ENCODE measurements at places on chromosomes 13 and 19.

- DNase-seq: no peak
Measured at GRCh38 chr19:30857388-30857787, 485.2 kb downstream of the ZNF536 start.

DNA sequence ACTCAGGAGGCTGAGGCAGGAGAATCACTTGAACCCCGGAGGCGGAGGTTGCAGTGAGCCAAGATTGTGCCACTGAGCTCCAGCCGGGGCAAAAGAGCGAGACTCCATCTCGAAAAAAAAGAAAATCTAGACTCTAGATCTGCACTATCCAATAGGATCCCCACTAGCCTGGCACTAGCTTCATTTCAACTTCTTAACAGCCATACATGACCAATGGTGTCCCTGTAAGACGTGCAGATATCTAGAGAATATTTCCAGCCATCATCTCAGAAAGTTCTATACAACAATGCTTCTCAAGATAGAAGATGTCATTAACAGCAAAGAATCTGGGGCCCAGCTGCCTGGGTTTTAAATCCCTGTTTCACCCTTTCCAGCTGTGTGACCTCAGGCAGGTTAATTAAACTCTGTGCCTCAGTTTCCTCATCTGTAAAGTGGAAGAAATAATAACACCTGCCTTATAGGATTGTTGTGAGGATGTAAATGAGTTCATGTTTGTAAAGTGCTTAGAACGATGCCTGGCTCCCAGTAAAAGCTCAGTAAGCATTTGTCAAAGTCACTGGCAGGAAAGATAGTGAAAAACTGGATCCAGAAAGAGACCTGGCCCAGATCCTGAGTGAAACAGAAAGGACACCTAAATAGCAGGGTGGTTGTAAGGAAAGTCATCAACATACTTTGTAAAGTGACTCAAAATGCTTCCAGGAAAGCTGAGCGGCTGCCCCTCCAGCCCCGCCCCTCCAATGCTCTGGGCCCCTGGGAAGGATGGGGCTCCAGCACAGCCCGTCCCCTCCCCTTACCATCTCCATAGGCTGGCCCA is 13.5 kb downstream of the WIZ start:
- no peak for DNase-seq

- DNase-seq: peak; percentile 83
Measured at GRCh38 chr19:17235300-17235970, 9.4 kb downstream of the OCEL1 start.

DNA sequence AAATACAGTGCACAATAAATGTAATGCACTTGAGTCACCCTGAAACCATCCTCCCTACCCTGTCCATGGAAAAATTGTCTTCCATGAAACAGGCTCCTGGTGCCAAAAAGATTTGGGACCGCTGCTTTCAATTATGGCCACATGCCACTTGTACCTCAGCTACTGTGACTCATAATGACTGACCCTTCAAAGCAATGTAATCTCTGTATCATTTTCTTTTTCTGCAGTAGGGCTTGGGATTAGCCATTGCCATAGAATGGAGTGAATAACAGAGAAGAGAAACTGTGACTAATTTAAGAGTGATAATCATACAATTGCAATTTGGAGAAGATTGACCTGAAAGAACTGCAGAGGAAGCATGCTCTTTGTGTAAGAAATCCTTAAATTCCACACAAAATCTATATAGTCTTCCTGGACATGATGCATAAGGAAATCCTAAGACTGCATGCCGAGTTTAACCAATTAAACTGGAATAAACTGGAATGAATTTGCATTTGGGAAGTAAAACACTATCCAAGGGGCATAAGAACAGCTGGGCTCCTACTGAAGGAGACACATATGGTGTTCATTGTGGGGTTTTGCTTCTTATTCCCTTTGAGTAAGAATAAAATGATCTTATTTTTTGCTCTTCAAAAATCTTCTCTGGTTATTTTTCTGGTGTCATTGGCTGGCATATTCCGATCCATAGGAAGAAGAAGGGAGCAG is 59.5 kb upstream of the SLC7A1 start:
- no peak for DNase-seq

- DNase-seq: no peak
Measured at GRCh38 chr13:28267497-28267896, 129.2 kb downstream of the PAN3 start.

DNA sequence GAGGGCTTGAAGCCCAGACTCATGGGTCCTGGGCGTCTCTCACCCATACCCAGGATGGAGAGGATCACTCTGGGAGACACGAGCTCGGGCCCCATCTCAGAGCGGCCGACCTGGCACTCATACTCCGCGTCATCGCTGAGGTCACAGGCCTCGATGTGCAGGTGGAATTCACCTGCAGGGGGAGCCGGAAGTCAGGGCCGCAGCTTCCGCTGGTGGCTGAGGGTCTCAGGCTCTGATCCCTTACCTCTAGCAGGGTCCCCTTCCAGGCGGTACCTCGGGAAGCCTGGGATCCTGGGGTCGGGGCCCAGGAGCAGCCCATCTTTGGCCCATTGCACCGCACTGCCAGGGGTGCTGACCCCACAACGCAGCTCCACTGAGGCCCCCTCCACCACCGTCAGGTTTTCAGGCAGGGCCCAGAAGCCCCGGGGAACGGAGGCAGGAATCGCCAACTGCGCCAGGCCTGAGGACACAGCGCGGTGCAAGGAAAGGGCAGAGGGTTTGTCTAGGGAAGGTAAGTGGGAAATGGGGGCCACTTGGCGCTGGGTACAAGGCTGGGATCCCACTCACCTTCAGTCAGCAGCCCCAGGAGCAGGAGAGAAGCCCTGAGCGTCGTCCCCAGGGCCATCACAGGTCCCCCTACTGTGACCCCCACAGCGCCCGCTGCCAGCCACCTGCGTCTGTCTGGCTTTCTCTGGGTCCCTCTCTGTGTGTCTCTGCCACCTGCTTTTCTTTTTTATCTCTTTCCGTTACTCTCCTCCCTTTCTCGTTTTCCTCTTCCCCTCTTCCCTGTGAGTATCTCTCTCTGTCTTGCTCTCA is 883 bp downstream of the NPHS1 start:
- no peak for DNase-seq

- DNase-seq: no peak
Measured at GRCh38 chr19:18220632-18221275, 5.5 kb downstream of the PDE4C start.

GRCh38 chr19:56720281-56720680 is 48.7 kb upstream of the ZNF835 start:
- DNase-seq: no peak

DNA sequence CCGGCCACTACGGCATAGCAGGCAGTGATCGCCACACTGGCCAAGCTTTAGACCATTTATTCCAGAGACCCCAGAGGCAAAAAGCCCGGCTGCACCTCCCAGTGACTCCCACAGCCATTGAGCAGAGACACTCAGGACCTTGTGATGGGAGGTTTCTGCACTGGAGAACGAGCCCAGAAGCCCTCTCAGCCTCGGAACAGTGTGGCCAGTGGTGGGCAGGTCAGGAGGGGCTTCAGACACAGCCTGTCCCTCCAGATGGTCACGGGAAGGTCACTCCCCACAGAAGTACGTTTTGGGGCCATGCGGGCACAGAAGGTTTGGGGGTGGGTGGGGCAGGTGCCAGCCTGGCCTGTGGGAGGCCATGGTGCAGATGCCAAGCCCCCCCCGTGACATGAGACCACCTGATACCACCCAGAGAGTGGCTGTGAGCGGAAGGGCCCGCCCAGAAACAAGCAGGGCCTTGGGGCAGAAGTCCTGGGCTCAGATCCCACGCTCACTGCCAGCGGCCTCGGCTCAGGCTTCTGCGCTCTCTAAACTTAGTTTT is 599 bp upstream of the F10 start:
- DNase-seq: no peak

DNA sequence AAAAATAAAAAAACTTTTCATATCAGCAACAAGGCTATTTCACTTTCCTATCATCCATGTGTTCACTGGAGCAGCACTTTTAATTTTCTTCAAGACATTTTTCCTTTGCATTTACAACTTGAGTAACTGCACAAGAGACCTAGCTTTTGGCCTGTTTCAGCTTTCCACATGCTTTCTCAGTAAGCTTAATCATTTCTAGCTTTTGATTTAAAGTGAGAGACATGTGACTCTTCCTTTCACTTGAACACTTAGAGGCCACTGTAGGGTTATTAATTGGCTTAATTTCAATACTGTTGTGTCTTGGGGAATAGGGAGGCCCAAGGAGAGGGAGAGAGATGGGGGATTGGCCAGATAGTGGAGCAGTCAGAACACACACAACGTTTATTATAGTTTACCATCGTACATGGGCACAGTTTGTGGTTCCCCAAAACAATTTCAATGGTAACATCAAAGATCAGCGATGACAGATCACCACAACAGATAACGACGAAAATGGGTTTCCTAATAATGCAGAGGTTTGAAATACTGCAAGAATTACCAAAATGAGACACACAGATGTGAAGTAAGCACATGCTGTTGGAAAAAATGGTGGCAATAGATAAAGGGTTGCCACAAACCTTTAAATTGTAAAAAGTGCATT is 117.6 kb downstream of the GGACT start:
- peak; percentile 26 for DNase-seq

GRCh38 chr19:38263689-38264485 is 486 bp upstream of the SPINT2 start:
- DNase-seq: peak; percentile 81

DNA sequence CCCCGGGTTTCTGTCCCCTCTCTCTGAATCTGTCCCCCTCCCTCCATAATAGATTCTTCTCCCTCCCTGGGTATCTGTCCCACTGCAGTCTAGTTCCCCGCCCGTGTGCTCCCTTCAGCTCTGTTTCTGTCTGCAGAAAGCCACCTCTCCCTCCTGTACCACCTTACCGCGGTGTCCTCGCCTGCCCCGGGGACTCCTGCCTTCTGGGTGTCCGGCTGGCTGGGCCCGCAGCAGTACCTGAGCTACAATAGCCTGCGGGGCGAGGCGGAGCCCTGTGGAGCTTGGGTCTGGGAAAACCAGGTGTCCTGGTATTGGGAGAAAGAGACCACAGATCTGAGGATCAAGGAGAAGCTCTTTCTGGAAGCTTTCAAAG is 1.3 kb downstream of the FCGRT start:
- no peak for DNase-seq

DNA sequence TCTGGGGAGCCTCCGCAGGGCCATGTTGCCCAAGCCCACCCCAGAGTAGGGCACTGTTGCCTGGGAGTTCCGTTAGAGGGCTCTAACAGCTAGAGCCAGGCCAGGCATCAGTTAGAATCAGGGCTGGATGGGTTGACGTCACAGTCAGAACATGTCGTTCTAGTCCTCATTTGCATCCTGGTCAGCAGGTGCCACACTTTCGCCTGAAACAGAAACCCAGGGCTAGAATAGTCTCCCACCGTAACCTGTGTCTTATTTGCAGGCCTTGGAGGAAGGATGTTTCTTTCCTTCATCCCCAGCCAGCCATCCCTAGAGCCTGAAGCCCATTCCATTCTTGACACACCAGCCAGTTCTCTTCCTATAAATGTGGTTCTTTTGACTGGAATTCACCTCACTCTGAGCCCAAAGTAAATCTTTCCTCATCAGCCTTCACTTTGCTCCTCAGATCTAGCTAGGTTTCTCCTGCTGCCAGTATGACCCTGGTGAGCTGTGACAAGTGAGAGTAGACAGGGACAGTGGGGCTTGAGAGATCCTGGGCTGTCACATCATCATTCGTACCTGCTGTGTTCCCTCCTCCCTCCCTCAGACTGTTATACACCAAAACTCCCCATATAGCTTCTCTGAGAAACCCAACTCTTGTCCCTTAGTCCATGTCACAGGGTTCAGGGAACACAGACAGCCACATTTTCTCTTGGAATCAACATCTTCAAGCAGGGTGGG is 12.2 kb upstream of the CCDC97 start:
- no peak for DNase-seq

DNA sequence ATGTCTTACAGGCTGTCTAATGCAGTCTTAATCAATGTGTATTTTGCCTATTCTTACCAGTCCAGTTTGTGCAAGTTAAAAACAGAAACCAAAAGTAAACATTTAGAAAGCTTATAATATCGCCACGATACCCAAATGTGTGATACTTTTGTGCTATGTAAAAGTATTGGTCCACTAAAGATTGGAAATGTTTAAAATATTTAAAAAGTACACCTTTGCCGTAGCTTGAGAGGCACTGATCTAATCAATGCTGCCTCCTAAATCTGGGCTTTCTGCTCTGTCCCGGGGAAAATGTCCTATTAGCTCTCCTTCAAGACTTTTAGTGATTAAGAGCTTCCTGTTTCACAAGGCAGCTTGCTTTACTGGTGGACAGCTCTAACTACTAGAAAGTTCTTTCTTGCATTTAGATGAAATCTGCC is 64.7 kb downstream of the DNAJC15 start:
- no peak for DNase-seq

DNA sequence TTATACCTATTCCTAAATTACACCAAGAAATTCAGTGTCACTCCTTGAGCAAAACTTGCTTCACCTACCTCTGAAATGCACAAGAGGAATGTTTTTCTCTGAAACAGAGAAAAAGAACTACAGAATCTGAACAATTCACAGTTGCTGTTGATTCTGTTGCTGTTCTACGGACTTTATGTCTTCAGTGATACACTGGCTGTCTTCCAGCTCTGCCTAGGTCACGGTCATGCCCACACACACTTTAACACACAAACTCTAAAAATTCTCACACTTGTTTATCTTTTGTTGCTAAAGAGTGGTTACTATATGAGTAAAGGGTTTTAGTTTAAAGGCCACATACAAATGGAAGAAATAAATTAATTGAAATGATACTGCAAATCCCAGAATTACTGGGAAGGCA is 124.4 kb upstream of the SPRY2 start:
- DNase-seq: no peak

- no peak for DNase-seq
Measured at GRCh38 chr19:12260861-12261260, 33.8 kb downstream of the ZNF44 start.

GRCh38 chr19:19652482-19653295 is 9.2 kb upstream of the GMIP start:
- no peak for DNase-seq

- peak; percentile 37 for DNase-seq
Measured at GRCh38 chr13:41018602-41018948, 541 bp downstream of the ELF1 start.

DNA sequence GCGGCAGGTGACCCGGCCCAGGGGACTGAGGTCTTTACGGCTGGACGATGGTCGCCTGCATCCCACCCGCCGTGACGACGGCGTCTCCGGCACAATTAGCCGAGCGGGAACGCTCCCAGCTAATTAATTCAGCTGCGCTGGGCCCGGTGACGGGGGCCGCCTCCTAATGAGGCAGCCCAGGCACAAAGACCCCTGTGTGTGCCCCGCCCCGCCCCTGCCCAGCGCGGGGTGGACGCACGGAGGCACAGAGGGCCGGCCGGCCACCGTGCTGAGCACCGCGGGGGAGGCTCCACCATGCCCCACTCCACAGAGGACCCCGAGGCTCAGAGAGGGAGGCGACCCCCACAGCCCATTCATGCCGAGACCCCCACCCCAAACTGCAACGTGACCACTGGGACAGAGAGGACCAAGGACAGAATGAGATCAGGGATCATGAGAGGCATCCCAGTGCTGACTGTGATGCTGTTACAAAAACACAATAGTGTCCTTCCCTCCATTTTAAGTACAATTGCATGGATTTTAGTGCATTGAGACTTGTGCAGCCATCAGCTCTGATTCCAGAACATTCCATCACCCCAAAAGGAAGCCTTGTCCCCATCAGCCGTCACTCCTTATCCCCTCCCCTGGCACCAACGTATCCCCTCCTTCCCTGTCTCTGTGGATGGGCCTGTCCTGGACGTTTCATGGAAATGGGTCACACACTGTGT is 17.0 kb downstream of the EFNA2 start:
- no peak for DNase-seq

Data from hematopoietic multipotent progenitor cell treated with erythropoietin and hydrocortisone succinate and interleukin-3 and kit ligand, for 6 days (in vitro differentiated cells).